ENCODE measurements at places on chromosomes 16 and 17.

DNA sequence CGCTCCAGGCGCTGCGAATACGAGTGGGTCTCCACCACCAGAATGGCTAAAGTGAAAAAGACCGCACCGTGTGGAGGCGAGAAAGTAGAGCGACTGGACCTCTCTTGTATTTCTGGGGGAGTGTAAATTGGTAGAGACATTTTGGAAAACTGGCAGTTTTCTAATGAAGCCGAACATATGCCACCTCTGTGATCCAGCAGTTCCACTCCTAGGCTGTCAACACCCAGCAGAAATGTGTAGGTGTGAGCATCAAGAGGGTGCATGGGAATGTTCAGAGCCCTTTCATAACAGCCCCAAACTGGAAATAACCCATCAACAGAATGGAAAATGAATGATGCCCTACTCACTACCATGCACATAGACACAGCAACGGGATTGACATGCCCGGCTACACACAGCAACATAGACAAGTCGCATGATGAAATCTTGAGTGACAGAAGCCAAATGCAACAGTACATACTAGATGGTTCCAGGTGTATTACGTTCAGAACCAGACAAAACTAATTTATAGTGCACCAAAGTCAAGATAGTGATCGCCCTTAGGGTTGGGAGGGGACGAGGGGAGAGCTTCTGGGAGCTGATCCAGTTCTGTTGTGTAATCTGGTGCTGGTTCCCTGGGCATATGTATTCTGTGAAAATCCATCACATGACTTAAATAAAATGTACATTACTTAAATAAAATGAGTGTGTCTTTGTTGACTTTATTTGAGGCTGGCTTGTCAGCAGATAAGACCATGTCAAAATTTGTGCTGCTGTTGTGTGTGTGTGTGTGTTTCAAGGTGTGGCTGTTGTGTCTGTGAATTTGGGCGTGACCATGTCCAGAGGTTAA lies 877 bp upstream of the BCL7C start:
- DNase-seq = no peak

DNA sequence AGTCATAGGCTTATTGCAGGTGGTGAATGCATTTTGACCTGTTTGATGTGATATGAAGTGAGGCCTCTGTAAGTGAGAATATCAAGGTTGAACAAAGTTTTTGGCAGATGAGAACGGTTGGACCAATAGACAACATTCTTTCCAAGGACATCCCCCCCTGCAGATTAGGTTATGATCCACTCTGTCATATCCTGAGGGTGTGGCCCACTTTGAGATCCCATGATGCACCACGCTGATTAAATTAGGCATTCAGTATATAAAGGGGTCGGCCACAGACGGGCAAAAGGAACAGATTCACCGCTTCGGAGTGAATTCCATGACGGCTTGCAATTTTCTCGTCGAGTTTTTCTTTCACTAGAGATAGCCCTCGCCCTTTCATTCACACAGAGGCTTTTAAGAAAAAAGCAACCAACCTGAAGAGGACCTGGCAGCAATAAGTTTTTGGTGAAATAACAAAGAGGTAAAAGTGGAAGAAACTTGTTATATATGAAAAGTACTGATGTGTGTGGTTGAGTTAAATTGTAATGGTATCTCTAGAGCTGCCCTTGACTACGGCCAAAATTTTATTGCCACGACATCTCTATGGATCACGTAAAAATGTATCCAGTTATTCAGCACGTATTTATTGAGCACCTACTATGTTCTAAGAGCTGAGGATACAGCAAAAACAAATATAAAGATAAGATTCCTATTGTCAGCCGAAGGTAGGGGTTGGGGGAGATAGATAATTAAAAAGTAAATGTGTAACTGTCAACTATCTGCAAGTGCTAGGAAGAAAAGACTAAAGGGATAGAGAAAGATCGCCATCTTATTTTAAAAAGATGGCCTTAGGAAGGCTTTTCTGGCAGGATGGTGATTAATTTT lies 1.7 kb upstream of the RBBP6 start:
- DNase-seq = no peak

- DNase-seq = no peak
These were observed 49.4 kb downstream of the XPO6 start for GRCh38 chr16:28162326-28162877.

- no peak for DNase-seq
These were observed 125.7 kb upstream of the CDH5 start for GRCh38 chr16:66240631-66241395.

GRCh38 chr17:19713901-19714361 lies 2.5 kb downstream of the SLC47A2 start:
- DNase-seq = no peak

DNA sequence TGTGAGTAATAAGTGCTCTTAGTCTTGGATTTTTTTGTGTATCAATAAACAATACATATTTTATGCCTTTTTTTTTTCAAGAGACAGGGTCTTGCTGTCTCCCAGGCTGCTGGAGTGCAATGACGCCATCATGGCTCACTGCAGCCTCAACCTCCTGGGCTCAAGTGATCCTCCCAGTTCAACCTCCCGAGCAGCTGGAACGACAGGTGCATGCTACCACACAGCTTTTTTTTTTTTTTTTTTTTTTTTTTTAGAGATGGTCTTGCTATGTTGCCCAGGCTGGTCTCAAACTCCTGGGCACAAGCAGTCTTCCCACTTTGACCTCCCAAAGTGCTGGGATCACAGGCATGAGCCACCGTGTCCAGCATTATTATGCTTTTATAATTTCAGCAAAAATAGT lies 13.0 kb downstream of the ACSF2 start:
- DNase-seq = no peak

- no peak for DNase-seq
These were observed at the start of gene TSPOAP1 for GRCh38 chr17:58328195-58329034. Gene TSPOAP1, minus strand, starts transcription at chr17:58328795. Its CDS starts 875 bp downstream, at chr17:58327920.

DNA sequence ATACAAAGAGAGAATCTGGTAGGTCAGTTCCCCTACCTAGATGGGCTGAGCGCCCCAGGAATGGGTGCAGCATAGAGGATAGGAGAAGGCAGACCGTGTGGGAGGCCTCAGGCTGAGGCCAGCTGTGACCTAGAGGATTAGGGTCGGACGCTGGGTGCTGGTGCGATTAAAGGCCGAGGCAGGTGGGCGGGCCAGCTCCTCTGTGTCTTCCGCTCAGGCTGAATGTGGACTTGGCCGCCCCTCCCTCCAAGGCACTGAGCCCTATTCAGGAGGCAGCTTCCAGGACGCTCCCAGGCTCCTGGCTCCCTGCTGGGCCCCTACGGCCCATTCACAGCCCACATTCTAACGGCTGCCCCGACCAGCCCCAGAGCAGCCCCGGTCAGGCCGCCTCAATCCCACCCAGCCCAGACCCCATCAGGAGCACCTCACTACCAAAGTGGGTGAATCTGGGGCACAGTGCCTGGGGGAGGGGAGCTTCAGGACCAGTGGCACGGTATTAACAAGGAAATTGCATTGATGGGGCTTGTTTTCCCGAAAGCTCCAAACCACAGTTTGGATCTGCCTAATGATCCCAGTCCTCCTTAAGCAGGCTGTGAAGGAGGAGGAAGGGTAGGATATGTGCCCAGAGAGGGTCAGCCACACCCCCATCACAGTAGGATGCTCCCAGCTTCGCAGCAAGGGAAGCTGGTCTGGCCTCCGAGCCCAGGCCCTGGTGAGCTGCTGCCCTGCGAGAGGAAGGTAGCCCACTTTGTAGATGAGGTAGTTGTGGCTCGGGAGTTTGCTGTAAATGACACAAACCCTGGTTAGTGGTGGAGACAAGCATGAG lies 14.5 kb downstream of the RHBDL3 start:
- DNase-seq = no peak

DNA sequence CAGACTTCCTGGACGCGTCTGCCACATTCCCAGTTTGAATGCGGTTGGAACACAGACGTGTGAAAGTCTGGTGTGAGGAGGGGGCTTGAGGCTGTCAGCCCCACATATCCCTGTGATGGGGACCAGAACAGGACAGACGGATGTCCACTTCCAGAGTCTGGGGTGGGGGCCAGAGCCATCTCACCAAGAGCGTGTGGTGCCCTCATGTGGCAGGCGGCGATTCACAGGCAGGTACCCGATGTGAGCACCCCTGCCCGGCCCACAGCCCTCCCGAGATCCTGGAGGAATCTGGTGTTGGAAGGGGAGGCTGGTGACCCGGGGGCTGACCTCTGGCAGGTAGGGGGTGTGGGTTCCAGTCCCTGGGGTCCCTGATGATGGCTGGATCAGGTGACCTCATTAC lies 51.5 kb downstream of the ENGASE start:
- no peak for DNase-seq

- DNase-seq = peak; percentile 43
These were observed 1.3 kb upstream of the ACTG1 start for GRCh38 chr17:81513753-81514488.

GRCh38 chr17:18159551-18160120 lies 24.0 kb upstream of the ALKBH5 start:
- no peak for DNase-seq

DNA sequence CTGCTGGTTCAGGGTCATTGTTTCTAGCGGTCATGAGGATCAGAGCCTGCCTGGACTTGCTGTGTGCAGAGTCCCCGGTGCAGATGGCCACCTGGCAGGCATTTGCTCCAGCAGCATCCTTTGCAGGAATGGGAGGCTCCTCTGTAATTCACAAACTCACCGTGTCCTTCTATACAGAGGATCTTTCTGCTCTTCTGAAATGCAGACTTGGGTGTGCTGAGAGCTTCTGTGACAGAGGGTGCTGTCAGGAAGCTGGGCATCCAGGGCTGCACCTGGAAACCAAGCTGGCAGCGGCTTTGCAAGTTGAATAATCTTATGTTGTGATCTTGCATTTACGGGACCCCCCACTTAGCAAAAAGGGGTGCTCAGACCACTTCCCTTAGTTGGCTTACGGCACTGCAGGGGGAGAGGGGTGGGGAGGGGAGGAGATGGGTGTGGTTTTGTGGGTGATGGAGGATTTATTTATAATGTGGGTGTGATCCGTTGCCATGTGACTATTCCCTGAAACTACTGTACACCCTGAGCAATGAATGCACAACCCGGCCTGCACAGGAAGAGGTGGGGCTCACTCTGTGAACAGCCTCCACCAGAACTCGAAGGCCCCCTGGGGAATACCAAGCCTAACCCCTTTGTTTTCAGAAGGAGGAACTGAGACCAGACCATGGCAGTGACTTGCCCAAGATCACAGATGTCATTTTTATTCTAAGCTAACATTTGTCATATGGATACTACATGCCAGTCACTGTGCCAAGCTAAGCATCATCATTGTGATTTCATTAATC lies 178.3 kb downstream of the PRKCB start:
- no peak for DNase-seq

GRCh38 chr17:80452173-80452915 lies 24.1 kb downstream of the NPTX1 start:
- no peak for DNase-seq

GRCh38 chr17:58534331-58534730 lies 19.9 kb upstream of the MTMR4 start:
- no peak for DNase-seq

DNA sequence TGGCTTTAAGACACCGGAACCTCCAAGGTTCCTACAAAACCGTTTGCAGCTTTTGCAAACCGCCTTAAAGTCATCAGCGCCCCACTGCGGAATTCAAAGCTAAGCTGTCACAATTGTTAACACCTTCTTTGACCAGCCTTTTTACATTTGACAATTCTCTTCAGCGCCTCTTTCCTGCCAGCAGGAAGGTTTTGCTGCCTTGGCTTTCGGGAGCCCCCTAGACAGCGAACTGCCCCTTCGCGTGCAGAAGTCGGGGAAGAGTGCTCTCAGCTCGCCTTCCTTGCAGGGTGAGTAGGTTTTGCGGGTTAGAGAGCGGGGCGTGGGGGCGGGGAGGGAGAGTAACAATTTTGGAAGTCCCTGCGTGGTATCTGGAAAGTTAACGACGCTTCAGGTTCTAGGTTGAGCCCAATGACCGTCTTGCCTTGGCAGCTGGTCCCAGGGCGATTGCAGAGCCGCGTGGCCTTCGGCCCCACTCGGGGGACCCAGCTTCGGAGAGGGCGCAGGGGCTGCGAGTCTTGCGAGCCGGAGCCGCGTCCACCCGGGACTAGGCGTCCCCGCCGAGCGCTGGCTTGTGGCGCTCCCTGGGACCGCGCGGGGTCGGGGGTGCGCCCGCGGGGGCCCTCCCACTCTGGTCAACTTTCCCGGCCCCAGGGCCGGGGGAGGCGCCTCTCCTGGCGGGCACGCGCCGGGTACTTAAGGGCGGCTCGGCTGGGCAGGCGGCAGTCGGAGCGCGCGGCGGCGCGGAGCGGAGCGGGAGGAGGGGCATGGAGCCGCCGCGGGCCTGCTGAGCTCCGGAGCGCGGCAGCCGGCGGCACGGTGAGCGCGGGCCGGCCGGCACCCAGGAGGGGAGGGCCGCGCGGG lies at the start of gene HAS3:
HAS3 (plus strand) TSS at position 153 of the 861 bp plus-strand sequence. CDS start 3,743 bp downstream, outside the sequence.
- DNase-seq = peak; percentile 42

GRCh38 chr17:56424005-56424404 lies 169.5 kb upstream of the NOG start:
- no peak for DNase-seq

DNA sequence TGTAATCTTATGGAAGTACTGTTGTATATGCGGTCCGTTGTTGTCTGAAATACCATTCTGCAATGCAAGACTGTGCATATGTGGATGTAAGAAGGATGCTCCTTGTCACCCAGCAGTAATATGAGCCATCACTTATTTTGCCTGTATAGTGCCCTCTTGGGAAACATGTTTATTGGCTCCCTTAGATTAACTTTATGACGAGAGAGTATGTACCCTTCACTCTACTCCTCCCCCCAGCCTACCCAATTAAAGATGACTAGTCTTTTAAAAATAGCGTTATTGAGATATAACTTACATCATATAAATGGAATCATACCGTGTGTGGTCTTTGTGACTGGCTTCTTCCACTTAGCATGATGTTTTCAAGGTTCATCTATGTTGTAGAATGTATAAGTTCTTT lies 33.6 kb downstream of the FTO start:
- DNase-seq = no peak

GRCh38 chr16:61987474-61988012 lies 48.7 kb downstream of the CDH8 start:
- DNase-seq = no peak

- DNase-seq = no peak
These were observed 21.1 kb downstream of the GJD3 start for GRCh38 chr17:40343219-40344119.
